ENCODE measurements at places on chromosomes 1 and 21.

- no peak for DNase-seq
Observed at GRCh38 chr21:27584256-27584655, 617.4 kb upstream of the ADAMTS5 start.

GRCh38 chr1:247360991-247361731 lies 29.5 kb upstream of the ZNF496 start:
- no peak for DNase-seq

DNA sequence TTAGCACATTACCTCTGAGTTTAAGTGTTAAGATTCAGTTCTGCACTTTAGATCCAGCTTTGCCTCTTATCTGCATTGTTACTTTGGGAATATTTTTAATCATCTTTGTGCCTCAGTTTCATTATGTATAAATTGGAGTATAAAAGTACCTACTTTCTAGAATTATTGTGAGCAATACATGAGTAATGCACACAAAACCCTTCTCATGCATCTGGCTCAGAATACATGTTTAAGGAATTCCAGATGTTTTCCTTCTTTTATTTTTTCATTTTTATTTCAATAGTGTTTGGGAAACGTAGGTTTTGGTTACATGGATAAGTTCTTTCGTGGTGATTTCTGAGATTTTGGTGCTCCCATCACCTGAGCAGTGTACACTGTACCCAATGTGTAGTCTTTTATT lies 14.2 kb downstream of the C8A start:
- DNase-seq = no peak

GRCh38 chr1:33905241-33905640 lies 41.4 kb downstream of the HMGB4 start:
- no peak for DNase-seq

Measured in CMK (cell line).